Activated CD4-positive, alpha-beta memory T cell treated with anti-CD3 and anti-CD28 coated beads, Interleukin-2, amount 10 ng/mL, durations not matched to agents 7 days and 5 days (primary cell): ENCODE measurements at places on chromosomes 4 and X. TPM values are rescaled to one million over a fixed set of nuclear protein-coding genes. Genes with fewer than 3 reads are reported as not detected.

TMPRSS11E gene
- total RNA-seq, result not detected

IL3RA gene
- 35.4 TPM for total RNA-seq

HTR2C gene
- total RNA-seq, result not detected

BMP15 gene
- not detected for total RNA-seq

SPACA5 gene
- not detected for total RNA-seq
